Large intestine (tissue), 12 donors: ENCODE measurements at places on chromosomes 2 and 18.

DNA sequence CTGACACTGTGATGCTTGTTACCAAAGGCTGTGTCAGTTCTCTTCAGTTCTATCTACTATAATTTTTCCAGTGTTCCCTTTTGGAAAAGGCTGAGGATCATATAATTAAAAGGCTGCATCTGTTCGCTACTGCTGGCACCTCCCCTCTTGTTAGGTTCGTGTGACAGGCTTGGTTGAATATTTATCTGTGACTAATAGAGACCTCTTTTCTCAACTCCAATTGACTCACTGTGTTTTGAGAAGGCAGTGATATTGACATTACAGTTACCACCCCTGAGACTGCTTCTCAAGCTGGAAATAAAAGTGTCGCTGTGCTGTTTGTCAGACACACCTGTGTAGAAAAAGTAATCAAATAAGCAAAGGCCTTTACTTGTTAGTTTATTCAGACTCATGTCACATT is 205.5 kb upstream of the KCNH7 start:
- peak; percentile 9 for DNase-seq

DNA sequence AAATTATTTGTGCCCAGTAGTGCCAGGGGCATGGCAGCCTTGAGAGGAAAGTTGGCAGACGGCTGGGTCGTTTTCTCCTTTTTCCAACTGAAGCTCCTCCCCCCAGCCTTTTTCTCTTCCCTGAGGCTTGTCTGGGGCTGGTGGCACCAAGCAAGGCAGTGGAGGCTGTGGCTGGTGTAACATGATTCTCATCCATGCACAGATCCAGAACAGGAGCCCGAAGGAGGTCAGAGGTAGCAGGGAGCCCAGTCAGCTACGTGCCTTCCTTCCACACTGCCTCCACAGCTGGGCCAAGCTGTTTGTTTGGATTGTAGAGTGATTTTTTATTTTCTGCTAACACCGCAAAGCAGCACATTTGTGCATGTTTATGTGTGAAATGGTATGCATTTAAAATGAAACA is 170.3 kb upstream of the MGAT5 start:
- no peak for DNase-seq

GRCh38 chr18:58125756-58126155 is 81.7 kb downstream of the NEDD4L start:
- no peak for DNase-seq

- no peak for DNase-seq
Observed at GRCh38 chr2:80075719-80076118, 228.8 kb downstream of the LRRTM1 start.

DNA sequence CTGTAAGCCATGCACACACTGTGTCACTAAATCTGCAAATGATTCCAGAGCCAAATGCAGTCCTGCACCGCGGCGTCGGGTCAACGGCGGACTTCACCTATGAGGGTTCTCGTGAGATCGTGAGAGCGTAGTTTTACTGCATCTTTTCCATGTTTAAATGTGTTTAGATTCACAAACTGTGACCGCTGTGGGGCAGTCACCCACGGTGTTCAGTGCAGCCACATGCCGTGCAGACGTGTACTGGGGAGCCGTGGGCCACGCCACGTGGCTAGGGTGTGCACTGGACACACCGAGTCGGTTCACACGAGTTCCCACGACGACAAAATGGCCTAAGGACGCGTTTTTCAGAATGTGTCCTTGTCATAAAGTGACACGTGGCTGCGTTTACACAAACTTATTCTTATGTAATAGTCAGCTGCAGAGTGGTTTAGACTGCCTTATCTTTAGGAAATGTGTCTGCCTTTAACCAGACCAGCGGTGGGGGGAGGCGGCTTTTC is 34.1 kb downstream of the NFATC1 start:
- DNase-seq = no peak

DNA sequence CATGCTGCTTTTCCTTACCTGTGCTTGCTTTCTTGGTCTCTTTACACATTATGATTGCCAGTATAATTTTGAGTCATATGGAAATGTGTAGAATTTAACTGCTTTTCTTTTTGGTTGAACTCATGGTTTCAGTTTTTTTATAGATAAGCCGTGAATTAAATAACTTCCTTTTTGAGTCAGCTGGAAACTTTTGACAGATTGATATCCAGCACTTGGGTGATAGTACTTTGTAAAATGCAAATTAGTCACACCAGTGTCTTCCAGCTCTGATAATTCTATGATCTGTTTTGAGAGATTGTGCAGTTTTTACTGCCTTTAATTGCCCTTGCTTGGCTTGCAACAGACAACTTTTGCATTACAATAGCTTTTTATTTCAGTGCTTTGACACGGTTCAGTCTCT is 86.4 kb downstream of the NCOA1 start:
- DNase-seq = peak; percentile 67

DNA sequence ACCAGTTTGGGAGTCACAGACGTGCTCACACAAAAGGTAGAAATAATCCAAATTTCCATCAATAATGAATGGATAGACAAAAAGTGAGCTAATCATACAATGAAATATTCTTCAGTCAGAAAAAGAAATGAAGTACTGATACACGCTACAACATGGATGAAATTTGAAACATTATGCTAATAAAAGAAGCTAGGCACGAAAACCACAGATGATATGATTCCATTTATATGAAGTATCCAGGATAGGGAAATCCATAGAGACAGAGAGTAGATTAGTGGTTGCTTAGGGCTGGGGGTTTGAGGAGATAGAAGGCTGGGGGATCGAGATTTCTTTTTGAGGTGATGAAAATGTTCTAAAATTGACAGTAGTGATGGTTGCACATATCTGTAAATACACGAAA is 43.0 kb upstream of the ATP6V1B1 start:
- no peak for DNase-seq

GRCh38 chr18:3492721-3493120 is 42.7 kb downstream of the TGIF1 start:
- DNase-seq = no peak

DNA sequence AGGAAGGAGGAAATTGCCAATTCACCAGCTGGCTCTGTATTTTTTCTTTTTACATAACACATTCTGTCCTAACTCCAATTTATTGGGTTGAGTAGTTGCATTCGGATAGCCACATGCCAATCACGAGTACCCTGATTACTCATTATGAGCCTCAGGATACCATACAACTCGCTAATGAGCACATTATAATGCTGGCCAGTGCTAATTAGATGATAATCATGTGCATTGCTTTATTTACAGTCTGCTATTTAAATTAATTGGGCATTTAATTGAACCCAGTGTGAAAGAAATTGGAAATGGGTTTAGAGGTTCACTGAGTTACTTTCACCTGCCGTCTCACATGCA is 15.2 kb downstream of the G6PC2 start:
- DNase-seq = no peak

- peak; percentile 80 for DNase-seq
Observed at GRCh38 chr2:8119782-8120505, 561.9 kb upstream of the ID2 start.

DNA sequence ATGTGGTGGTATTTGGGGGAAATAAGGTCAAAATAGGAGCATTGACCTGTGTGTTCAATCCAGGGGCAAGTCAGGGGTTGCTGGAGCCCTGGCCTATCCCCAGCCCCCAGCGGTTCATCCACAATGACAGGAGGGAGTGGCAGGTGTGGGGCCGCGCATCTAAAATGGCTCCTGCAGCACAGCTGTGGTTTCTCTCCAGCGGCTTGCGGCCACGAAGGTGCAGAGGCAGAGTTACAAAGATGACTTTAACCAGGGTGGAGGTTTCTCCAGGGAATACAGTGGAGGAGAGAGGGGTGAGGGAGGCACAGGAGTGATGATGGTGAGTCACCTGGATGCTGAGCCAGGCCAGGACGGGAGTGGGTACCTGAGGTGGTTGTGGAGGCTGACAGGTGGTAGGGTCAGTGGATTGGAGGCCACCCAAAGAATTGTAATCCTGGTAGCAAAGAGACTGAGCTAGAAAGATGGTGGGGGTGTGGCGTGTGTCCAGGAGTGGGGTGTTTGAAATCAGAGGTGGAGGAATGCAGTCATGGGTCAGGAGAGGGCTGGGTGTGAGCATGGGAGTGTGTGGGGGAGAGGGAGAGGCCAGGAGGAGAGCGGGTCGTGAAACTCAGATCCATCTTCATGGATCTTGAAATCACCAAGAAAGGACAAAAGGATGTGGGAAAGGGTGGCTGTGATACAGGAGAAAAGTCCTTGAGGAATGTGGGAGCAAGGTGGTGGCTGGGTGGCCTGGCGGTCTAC is 83.2 kb downstream of the CTIF start:
- no peak for DNase-seq

DNA sequence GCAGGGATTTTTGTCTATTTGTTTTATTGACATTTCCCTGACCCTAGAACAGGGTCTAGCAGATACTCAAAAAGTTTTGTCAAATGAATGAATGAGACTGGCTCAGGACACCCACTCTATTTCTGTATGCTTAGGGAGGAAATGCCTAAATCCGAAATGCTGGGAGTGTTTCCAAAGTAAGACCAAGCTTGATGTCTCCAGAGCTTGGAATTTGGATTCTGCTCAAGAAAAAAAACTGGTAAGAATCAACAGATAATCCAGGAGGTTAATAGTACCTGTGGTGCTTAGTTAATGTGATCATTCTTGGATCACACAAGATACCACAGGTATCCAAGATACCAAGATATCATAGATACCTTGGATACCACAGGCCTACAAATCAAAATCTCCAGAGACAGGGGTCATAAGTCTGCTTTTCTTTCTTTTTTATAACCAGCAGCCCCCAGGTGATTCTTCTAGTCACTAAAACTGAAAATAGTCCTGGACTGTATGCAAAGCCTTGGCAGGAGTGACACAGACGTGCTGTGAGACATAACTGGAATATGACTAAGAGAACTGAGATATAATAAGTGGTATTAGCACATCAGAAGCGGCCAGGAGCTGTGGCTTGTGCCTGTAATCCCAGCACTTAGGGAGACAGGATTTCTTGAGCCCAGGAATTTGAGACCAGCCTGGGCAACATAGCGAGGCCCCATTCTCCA is 39.9 kb upstream of the SP3 start:
- DNase-seq = no peak

- no peak for DNase-seq
Observed at GRCh38 chr2:76610451-76610850, 899.7 kb upstream of the GCFC2 start.

DNA sequence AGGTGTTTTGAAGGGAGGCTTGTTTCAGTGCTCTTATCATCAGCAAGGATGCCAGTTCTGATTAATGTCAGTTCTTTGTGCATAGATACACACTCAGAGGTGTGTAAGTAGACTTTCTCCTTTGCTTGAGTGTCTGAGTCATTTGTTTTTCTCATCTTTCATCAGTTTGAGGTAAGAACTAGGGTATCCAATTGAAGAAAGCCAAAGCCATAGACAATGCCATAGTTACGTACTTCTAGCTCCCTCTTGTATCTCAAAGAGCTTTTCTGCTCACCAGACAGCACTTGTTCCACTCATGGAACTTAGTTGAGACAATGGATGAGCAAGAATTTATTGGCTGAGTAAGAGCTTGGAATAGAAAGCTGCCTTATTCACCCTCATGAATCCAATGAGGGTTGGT is 520.1 kb downstream of the PIK3C3 start:
- DNase-seq = no peak

DNA sequence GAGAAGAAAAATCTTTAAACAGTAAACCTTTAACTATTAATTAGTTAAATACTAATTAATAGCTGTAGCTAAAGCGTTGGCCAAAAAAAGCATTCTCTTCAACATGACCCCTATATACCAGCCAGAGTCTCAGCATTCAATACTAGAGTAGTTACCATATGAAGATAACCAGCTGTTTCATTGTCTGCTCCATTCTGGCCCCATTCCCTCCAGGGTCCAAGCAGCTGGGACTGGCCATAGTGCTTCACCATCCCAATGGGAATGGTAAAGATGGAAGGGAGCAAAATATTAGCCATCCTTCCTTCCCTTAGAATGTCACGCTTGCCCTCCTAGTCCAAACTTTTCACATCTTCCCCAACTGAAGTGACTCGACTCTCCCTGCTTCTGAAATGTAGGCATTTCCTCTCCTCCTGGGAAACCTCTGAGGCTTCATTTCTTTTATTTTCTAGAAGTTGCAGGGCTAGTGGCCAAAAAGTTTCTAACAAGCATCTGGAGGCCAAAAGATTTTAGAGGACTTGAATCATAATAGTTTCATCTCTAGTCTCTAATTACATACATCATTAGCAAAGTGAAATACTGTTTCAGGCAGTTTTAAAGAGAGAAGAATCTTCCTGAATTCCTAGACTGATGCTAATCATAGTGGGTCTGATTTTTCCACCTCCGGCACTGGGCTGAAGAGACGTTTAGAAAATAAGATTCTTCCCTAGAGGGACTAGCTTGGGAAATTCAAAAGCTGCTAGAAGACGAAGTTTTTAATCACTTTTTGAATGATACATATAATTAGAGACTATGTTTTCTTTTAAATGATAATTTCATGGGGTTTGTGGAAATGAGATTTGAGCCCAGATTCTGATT is 52.7 kb downstream of the CCDC68 start:
- DNase-seq = no peak

- DNase-seq = peak; percentile 93
Observed at GRCh38 chr2:43221763-43222474, 4.5 kb downstream of the ZFP36L2 start.

DNA sequence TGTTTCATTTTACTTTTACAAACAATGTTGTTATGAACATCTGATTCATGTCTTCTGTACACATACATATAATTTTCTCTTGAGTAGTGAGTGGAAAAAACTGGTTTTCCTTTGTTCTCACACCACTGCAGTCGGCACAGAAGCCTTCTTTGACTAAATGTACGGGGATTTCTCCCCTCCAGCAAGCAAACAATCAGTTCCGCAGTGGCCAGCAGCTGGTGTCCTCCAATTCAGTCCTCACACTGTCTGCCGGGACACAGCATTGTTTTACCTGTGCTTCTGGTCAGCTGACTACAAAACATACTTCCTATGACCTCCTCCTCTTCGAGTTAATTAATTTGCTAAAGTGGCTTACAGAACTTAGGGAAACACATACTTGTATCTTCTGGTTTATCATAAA is 202.8 kb downstream of the WDR7 start:
- no peak for DNase-seq

DNA sequence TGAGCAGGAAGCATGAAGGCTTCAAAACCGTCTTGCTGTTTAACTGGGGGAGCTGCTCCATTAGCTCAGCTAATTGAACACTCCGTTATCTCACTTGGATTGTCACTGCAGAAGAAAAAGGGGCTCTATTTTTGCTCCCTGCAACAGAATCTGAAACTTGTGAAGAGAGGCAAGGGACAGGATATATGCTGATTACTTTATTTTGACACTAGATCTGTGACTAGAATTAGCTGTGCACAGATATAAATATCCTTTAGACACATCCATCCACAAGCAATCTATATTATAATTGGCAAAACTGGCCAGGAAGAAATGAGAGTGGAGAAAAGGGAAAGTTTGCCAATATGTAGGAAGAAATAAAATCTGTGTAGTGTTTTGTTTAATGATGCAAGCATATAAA is 700.1 kb upstream of the CHAC2 start:
- no peak for DNase-seq

GRCh38 chr2:157329524-157329923 is 3.9 kb upstream of the ERMN start:
- no peak for DNase-seq

GRCh38 chr2:176473177-176473576 is 203.9 kb downstream of the MTX2 start:
- no peak for DNase-seq
